ENCODE measurements at places on chromosomes 1 and 21. TPM values are rescaled to one million over a fixed set of nuclear protein-coding genes. Genes with fewer than 3 reads are reported as not detected.

Gene PEA15
- 54.3 TPM for polyA plus RNA-seq

Gene CYP4B1
- 0.81 TPM for polyA plus RNA-seq

Gene MRPL24
- polyA plus RNA-seq: 102 TPM

DNA sequence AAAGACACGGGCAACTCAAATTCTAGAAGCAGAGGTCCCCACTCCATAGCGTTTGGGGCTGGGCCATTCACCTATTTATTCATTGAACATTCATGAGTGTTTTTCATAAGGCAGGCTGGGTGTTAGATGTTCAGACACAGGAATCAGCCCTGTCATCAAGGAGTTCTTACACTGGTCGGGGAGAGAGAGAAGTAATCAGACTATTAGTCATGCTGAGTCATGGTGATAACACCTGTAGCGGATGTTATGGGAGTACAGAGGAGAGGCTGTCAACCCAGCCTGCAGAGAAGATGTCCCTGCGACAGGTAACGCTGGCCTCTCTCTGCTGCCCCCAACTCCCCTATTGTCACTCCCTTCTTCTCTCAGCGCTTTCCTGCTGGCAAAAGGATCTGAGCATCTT lies 17.2 kb downstream of the LY9 start:
- no peaks in the 10 kb centered on the region for H3K36me3 ChIP-seq
- no peaks in the 10 kb centered on the region for H3K4me1 ChIP-seq
- H3K27ac ChIP-seq: no peak overlapping the region
- H3K4me3 ChIP-seq: no peak overlapping the region
- DNase-seq: peak; percentile 89

DNA sequence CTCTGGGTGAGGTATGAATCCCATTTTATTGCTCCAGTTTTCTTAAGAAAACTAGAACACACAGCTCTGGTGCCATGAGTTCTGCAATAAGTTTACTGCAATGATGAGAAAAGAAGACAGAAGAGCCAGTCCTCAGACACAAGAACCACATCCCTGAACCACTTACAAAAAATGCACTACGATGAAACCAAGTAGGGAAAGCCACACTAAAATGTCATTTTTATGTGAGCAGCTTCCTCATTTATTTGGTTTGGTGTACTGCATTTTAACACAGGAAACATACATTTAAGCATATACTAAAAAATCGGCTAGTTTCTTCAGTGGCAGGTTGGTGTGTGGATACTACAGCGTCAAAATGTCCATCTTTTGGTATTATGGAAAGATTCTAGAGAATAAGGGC lies 95.9 kb downstream of the PTPN14 start:
- no peak overlapping the region for H3K4me3 ChIP-seq
- DNase-seq: no peak
- H3K4me1 ChIP-seq: no peaks in the 10 kb centered on the region
- H3K27me3 ChIP-seq: no peaks in the 10 kb centered on the region
- no peak overlapping the region for H3K27ac ChIP-seq
- no peaks in the 10 kb centered on the region for H3K36me3 ChIP-seq

DNA sequence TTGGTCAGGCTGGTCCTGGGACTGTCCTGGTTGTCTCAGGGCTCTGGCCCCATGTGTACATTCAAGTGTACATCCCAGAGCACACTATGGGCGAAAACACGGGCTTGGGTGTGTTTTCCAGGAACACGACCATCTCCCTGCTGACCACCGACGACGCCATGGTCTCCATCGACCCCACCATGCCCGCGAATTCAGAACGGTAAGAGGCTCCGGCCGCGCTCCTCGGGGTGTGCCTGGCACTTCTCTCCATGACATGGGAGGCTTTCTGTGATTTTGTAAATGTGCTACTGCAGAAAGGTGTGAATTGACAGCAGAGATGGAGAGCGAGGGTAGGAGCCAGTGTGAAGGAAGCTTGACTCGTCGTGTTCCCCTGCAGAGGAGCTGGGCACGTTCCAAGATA lies 34.4 kb downstream of the PDE9A start:
- no peak overlapping the region for H3K4me3 ChIP-seq
- peaks cover 74% of the 10 kb centered on the region for H3K36me3 ChIP-seq
- no peaks in the 10 kb centered on the region for H3K27me3 ChIP-seq
- H3K27ac ChIP-seq: no peak overlapping the region
- no peaks in the 10 kb centered on the region for H3K4me1 ChIP-seq

DNA sequence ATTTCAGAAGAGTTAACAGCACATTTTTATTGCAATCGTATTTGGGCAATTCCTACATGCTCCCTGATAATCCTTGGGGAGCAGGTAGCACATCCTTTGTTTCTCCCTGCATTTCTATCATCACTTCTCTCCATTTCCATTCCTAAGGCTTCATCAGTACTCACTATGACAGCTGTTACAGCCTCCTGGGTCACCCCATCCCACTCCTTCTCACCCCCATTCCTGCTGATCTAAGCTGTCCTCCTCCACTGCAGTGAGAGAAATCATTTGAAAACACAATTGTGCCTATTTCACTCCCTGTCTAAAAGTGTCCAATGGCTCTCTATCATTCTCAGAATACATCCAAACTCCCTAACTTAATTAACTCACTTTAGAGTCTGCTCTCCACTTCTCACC lies 17.0 kb upstream of the TSPAN1 start:
- no peaks in the 10 kb centered on the region for H3K4me1 ChIP-seq
- H3K27ac ChIP-seq: no peak overlapping the region
- no peak for DNase-seq
- no peaks in the 10 kb centered on the region for H3K36me3 ChIP-seq
- H3K4me3 ChIP-seq: no peak overlapping the region
- no peaks in the 10 kb centered on the region for H3K27me3 ChIP-seq

- DNase-seq: no peak
- no peaks in the 10 kb centered on the region for H3K27me3 ChIP-seq
- H3K36me3 ChIP-seq: no peaks in the 10 kb centered on the region
- no peak overlapping the region for H3K27ac ChIP-seq
- no peak overlapping the region for H3K4me3 ChIP-seq
These were observed 2.0 kb upstream of the C1orf174 start for GRCh38 chr1:3902111-3902511.

GRCh38 chr1:17542645-17543044 lies 3.1 kb downstream of the ARHGEF10L start:
- H3K4me3 ChIP-seq: no peak overlapping the region
- no peak for DNase-seq
- H3K27me3 ChIP-seq: peaks cover 22% of the 10 kb centered on the region
- H3K27ac ChIP-seq: no peak overlapping the region
